Mesenchymal stem cell (in vitro differentiated cells and primary cell): ENCODE measurements at places on chromosomes 6 and 20.

DNA sequence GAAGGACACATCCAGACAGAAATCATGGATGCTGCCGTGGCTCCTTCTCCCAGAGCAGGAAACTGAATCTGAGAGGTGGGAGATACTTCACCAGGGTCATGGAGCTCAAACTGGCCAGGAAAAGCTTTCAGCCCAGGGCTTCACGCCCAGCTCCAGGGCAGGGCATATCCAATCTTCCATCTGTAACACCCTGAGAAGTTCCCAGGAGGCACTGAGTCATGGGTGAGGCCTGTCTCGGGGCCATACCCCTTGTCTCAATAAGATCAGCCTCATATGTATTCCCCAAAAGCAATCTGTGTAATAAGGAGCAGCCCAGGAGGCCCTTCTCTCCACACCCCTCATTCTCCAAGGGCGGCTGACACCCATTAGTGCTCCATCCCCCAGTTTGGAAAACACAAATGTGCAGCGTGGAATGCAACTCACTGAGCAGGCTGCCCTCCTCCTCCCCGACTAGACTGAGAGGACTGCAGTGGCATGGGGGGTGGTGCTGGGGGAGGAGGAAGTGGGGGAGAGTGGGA is 439.3 kb upstream of the SULF2 start:
- no peak for DNase-seq

DNA sequence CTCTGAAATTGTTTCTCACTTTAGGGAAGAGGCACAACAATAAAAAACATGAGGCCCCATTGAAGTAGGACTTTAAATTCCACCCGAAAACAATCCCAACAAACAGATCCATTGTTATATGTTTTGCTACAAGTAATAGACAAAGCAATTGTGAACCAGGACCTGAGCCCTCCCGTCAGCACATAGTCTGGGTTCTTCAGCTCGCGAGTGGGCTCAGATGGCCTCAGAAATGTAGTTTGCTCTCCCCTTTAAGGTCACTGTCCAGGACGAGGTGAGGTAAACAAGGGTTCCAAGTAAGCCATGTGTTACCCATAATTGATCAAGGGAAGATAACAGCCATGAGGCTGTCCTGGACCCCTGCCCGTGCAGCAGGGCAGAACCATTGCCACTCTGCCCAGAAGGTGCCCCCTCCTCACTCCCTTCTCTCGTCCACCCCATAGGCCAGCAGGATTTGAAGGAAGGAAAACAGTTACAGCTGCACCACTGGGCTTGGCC is 160.1 kb upstream of the QKI start:
- no peak for DNase-seq

DNA sequence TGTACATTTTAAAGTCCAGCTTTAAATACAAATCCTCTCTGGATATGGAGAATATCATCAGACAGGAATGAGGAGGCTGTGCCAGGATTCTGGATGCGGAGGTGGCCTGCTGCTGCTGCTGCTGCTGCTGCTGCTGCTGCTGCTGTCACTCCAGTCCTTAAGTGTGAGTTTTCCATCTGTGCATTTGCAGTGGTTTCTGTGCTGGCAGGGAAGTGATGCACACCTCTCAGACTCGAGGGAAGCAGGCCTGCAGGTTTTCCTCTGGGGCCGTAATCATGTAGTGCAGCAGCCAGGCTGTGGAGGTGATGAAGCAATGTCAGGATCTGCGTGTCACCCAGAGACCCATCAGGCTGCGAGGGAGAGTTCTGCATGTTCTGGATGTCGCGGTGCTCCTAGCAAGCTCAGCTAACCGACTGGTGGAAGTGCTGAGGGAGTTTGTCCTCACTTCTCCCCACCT is 32.0 kb downstream of the CFAP61 start:
- DNase-seq, result no peak

DNA sequence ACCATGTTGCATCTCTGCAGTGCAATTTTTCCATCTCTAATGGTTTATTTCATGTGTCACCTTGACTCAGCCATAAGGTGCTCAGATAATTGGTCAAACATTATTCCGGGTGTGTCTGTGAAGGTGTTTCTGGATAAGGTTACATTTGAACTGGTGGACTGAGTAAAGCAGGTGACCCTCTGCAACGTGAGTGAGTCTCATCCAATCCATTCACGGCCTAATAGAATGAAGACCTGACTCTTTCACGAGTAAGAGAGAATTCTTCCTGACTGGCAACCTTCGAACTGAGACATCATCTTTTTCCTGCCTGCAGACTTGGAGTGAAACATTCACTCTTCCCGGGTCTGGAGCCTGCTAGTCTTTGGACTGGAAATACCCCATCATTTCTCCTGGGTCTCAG is 77.1 kb upstream of the SLC22A23 start:
- DNase-seq, result no peak

- DNase-seq, result no peak
These were observed 167.5 kb downstream of the VEGFA start for GRCh38 chr6:43937236-43938177.

DNA sequence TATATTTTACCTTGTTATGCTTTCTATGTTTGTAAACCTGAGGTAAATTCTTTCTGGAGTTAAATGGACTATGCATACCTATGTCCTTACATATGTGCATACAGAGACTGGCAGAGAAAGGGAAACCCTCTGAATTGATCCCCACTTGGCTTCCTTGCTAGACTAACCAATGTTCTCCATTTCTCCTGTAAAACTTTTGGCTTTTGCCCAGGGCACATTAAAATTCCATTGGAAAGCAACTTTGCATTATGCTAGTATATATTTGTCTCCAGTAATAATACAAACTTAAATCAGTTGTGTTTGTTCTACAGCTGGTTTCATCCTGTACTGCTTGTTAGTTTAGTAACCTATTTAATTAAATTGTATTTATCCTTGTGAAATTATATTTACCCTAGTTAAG is 646.0 kb upstream of the MARCKS start:
- no peak for DNase-seq

- DNase-seq, result no peak
These were observed 101.2 kb upstream of the TRAF3IP2 start for GRCh38 chr6:111706841-111707391.

- DNase-seq, result no peak
These were observed 195.5 kb downstream of the ERMARD start for GRCh38 chr6:169946971-169947370.

GRCh38 chr20:38229376-38230252 is 30.9 kb downstream of the KIAA1755 start:
- DNase-seq, result peak; percentile 33

GRCh38 chr6:73513496-73513854 is 7.4 kb downstream of the EEF1A1 start:
- peak; percentile 48 for DNase-seq

GRCh38 chr20:49784291-49784690 is 28.3 kb upstream of the SLC9A8 start:
- no peak for DNase-seq

DNA sequence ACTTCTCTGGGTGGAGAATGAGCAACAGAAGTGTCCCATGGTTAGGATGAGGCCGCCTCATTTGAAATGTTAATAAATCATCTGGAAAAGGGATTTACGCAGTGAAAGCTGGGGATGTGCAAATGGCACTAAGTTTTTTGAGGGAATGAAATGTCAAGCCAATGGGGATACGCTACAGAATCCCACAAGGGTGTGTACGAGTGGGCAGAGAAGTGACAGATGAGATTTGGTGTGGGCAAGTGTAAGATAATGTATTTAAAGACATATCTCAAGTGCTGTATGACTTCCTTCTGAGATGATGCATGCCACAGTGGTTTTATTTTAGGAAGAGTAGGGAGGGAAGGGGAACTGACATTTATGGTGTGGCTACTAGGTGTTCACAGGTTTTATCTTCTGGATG is 100.6 kb downstream of the LRFN2 start:
- DNase-seq, result no peak
